ENCODE measurements at places on chromosomes 1 and 21.

DNA sequence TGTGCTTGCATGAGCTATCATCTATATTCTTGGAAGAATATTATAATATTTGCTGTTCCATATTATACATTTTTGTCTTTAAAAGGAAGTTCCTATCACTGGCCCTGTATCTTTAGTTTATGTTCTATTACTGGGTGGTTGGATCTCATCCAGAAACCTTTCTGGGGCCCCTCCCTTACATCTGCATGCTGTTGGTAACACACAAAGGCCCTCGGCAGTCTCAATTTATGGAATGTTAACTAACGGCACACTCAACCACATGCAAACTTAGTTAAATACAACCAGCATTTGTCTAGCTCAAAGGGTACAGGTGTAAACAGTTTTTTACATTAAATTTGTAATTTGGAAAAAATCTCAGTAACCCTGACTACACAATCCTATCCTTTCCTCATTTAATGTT lies 9.7 kb upstream of the HYI start:
- DNase-seq: no peak

DNA sequence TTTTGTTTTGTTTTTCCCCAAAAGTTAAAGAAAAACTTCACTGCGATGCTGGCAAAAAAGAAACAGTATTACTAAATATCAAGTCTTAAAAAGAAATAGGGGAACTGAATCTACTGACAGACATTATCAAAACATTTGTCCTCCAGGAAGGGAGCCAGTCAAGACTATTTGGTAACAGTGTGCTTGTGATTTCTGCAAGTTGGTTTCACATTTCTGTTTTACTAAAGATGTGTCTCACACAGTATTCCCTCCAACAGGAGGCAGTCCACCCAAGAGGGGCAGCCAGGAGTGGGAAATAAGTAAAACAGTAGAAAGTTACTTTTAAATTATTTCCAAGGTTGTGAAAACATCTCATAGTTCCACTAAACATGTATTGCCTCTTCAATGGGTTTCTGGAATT lies 74.4 kb upstream of the SDC3 start:
- peak; percentile 24 for DNase-seq

DNA sequence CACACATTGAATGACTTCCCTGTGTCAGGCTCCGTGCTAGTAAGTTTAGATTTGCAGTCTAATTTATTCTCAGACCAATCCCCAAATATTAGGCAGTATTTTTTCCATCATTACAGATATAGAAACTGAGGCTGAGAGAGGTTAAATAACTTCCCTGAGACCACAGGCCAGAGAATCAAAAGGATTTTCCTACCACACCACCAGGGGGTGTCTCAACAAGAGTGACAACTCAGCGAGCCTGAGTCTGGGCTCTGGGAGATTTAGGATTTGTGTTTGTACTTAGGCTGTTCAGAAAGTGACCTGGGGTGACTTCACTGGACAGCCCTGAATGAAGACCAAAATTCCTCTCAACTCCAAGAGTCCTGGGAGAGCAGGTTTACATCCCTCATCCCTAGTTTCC lies 13.3 kb upstream of the LCE5A start:
- peak; percentile 27 for DNase-seq

- peak; percentile 83 for DNase-seq
Observed at GRCh38 chr1:20574686-20575540, 14.0 kb upstream of the CDA start.

DNA sequence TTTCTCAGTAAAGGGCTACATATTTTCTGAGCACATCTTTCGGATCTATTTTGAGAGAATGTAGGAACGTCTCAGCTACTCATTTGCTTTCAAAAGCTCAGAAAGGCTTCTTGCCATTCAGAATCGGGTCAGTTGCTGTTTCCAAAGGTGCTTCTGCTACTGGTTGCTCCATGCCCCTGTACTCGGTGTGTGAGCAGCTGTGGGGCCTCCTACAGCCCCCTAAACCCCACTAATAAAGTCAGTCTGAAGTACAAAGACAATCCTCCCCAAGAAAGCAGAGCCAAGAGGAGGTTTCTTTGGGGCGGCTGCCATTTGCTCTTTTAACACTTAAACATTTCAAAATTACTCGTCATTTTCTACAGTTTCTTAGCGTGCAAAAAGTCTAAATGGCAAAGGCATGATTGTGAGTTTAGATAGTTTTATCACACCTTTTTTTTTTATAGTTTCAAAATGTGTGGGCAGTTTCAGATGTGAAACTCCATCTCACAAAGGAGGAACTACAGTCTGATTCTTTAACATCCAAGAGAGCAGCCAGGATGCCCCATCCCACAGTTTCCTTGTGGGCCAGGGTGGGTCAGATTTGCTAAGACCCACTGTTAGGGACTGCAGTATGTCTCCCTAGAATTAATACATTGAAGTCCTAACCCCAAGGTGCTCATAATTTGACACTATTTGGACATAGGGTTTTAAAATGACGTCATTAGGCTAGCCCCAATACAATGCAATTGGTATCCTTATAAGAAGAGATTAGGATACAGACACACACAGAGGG lies 4.1 kb downstream of the RUNX1 start:
- DNase-seq: no peak

GRCh38 chr1:30684881-30685795 lies 38.2 kb downstream of the MATN1 start:
- DNase-seq: no peak

GRCh38 chr1:229287267-229287666 lies 16.4 kb downstream of the RAB4A start:
- DNase-seq: no peak

DNA sequence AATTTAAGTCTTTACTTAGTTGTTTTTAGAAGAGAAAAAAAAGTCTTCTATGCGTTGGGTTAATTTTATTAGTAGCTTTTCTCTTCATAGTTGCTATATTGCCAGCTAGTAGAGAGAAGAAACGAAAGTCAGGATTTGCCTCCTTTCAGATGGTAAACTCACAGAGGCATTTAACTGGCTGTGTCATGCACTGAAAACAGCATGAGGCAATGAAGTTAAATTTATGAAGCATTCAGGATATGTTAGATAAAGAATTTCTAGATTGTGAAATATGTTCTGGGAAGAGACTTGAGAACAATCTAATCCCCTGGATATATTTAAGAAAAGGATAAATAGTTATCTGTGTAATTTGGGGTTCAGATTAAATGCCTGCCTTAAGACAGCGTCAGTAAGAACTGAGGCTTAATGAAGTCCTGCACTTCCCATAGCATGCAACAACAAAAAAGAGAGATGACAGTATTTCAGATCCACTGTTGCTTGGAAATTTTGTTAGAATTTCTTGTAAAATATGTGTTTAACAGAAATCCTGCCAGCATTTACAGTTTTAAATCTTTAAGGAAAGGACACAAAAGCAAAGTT lies 1.7 kb downstream of the ANGPTL1 start:
- no peak for DNase-seq

DNA sequence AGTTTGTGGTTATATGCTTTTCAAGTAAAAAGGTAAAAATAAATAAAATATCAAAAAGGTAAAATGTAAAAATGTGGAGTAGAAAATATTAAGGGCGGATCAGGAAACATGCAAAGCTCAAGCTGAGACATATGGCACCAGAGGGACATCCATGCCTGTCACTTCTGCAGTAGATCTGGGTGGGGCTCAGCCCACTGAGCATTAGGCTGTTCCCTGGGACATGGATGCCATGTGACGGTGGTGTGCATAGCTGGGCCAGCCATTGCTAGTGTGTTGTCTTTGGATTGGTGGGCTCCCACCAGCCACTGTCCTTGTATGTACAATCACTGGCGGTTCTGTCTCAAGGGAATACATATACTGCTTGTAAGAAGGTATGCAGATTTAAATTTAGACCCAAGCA lies 3.0 kb downstream of the TTC13 start:
- no peak for DNase-seq

DNA sequence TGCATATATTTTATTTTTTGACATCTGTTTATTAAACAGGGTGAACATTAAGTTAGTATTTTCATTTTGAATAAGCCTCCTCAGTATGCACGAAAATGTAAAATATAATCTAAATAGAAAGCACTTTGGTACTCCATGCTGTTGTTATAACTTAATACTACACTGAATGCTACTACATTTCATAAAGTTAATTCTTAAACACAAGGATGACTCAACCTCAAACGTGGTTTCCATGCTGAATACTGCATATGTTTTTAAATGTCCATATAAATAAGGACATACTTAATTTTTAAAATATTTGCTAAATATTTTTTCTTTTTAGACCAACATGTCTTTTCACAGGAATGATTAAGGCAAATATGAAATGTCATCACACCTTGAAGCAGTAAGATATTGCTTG lies 83.9 kb downstream of the USP24 start:
- DNase-seq: no peak

GRCh38 chr1:76090283-76091203 lies 16.0 kb downstream of the ST6GALNAC3 start:
- DNase-seq: peak; percentile 6

DNA sequence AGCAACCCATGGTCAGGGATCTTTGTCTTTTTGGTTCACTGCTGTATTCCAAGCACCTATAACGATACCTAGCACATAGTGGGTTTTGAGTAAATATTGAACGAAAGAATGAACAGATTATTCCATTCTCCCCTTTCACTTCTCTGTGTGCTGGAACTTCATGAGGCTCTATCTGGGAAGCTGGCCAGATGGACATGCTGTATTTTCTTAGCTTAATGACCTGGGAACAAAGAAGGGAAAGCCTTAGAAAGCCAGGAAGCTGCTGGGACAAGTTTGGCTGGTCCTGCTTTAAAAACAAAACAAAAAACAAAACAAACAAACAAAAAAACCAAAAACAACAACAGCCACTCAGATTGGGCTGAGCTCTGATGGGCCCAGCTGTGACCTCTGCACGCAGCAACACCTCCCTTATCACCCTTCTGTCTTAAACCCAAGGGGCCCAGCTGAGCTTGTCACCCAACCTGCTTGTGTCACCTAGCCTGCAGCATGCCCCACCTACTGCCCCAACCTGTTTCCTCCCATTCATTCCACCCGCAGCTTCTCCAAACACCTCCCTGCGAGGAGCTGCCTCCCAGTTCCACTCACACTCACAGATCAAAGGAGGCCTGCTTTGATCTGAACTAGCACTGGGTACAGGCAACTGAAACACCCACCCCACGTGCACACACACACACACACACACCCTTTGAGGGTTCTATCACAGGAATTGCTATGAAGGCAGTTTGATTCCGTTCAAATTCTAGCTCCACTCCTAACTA lies 37.1 kb downstream of the SLC30A1 start:
- no peak for DNase-seq

- peak; percentile 88 for DNase-seq
Observed at GRCh38 chr1:3668585-3669300, 16.4 kb downstream of the TP73 start.

GRCh38 chr21:28214786-28215185 lies 777.9 kb downstream of the LTN1 start:
- DNase-seq: no peak

GRCh38 chr21:45546636-45547544 lies 4.7 kb upstream of the SLC19A1 start:
- DNase-seq: no peak

GRCh38 chr1:116954440-116954839 lies 44.7 kb downstream of the PTGFRN start:
- DNase-seq: no peak

GRCh38 chr1:245054105-245054504 lies 100.7 kb upstream of the KIF26B start:
- DNase-seq: peak; percentile 45

Measured in AML-193 (cell line).